ENCODE measurements at places on chromosomes 5 and 9.

DNA sequence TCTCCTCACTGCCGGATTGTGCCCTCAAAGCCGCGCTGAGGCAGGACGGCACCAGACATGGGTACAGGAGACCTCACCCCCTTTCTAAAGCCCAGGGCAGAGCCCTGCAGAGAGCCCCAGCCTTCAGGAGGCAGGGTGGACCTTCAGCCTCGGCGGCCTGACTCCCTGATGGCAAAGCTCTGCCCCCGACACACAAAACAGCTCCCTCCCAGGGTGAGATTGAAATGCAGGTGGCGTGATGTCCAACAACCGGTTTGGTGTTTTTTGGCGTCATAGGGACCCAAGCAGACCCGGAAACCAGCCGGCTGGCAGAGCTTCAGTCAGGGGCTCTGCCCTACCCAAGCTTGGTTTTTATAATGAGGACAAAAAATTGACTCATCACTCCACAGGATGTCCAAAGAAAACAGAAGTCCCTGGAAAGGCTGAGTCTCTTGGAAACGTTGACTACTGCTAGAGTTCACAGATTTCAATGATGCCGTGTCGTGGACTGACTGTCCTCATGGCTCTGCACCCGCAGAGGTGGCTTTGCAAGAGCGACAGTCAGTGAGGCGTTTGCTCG, 275.2 kb upstream of the IRX1 start:
- no peak for DNase-seq

DNA sequence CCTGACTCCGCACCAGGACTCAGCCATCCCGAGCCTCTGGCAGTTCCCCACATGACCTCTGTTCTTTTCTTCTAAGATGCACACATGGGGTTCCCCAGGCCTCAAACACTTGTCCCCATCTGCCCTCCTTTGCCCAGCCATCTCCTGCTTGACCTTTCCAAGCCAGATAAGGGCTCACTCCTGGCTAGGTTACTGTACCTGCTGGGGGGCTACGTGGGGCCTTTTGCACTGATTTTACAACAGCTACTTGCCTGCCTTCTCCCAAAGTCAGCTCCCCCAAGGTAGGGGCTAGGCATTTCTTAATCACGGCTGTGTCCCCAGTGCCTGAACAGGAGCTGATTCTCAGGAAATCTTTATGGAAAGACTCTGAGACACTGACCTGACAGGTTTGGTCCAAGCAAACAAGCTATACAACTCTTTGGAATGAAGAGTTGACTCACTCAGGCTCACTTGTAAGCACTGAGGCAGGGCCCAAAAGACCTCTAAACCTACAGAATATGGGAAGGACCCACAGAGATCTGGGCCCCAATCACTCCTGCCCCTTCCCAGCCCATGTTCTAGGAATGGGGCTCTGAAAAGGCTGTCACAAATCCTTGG, 2.5 kb downstream of the MACROH2A1 start:
- no peak for DNase-seq

GRCh38 chr5:152102057-152102456, 177.4 kb upstream of the GLRA1 start:
- no peak for DNase-seq

DNA sequence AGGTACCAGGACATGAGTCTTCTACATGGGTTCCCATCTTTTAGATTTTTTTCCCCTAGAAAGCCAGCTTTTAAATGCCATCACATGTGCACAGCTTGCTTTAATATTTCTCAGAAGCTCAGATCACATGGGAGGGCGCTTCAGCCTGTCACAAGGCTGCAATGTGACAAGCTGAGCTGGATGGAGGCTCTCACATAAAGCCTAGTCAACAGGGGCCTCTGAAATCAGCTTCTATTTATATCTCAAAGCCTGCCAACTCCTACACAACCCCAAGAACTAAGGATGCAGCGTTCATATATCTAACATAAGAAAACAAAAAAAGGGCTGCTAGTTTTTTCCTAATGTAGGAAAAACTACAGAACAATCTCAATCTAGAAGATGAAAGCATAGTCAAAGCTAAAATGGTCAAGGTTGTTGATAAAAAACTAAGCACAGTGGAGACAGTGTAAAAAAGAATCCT, 2.3 kb downstream of the ZFAND5 start:
- DNase-seq = no peak

DNA sequence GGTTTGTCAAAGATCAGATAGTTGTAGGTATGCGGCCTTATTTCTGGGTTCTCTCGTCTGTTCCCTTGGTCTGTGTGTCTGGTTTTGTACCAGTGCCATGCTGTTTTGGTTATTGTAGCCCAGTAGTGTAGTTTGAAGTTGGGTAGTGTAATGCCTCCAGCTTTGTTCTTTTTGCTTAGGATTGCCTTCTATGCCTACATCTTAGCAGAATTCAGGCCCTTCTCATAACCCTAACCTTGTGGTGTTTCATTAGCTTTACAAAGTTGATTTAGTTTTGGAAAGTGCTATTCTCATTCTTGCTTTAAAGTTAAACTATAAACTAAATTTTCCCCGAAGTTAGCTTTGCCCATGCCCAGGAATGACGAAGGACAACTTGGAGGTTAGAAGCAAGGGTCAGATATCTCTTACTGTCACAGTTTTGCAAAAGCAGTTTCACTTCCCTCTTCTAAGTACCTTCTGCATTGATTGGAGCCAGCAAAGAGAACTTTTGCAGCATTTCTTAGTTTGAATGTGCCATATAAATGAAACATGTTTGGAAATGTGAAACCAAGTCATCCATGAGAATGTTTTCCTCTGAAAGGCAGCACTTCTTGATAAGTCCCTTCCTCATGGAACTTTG, 274.3 kb upstream of the DMRT1 start:
- no peak for DNase-seq

DNA sequence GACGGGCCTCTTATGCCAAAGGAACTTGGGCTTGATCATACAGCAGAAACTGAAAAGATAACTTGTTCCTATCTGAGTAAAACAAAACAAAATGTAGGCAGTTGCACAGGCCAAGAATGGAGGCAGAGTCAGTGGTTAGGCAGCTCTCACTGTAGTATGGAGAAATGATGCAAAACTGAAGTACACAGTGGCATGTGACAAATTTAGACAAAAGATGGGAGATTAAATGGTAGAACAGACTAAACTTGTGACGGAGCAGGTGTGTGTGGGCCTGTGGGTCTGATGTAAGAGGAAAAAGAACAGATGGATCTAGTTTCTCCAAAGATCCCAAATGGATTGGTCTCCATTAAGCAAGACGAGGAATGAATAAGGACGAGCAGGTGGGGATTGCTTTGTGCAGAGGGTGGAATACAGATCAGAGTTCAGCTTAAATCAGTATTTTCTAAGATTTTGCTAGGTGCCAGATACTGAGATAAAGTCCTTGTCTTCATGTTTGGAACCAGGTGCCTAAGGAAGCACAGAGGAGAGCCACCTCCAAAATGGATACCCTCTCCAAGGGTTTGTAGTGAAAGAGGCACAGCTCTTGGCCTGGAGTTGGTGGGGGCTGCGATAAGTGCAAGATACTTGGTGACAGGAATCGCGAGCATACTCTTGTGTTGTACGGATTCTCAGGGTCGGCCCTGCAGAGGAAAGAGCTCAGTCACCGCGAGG, 722 bp upstream of the DCP2 start:
- no peak for DNase-seq

DNA sequence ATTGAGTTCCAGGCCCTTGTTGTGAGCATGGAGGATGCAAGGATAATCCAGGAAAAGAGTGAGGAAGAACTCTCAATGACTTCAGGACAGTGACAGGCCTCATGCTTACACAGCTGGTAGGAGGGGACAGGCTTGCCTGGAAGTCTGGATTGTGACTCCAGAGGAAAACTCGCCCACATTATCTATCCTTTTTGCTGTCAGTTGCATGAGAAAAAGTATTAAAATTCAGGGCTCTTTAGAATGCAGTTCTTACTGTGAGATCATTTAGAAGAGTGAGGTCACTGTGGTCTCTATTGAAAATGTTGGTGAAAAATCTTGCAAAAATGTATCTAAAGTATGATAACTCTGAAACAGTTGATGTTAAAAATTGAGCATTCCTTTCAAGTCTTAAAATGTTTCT, 30.5 kb downstream of the NTRK2 start:
- no peak for DNase-seq

DNA sequence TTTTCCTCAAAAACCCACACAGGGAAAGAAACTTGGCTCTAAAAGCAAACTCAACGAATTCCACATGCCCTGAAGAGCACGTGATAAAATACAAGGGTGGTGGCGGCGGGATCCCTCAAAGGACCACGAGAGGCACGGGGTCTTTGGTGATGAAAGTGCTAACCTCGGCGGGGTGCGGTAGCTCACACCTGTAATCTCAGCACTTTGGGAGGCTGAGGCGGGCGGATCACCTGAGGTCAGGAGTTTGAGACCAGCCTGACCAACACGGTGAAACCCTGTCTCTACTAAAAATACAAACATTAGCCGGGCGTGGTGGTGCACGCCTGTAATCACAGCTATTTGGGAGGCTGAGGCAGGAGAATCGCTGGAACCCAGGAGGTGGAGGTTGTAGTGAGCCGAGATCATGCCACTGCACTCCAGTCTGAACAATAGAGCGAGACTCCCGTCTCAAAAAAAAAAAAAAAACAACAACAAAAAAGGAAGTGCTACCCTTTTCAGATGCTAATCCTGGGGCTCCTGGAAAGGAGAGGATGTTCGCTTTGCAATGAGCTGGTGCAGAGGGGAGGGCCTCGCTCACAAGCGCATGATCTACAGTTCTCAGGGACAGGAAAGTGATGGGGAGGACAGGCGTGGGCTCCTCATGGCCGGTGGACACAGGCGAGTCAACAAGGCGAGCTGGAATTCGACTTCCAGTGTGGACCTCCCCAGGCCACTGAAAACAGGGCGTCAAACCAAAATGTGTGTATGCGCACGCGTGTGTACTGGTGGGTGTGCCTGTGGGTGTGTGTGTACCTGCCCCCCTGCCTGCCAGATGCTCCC, 54.1 kb downstream of the USP20 start:
- DNase-seq = no peak

DNA sequence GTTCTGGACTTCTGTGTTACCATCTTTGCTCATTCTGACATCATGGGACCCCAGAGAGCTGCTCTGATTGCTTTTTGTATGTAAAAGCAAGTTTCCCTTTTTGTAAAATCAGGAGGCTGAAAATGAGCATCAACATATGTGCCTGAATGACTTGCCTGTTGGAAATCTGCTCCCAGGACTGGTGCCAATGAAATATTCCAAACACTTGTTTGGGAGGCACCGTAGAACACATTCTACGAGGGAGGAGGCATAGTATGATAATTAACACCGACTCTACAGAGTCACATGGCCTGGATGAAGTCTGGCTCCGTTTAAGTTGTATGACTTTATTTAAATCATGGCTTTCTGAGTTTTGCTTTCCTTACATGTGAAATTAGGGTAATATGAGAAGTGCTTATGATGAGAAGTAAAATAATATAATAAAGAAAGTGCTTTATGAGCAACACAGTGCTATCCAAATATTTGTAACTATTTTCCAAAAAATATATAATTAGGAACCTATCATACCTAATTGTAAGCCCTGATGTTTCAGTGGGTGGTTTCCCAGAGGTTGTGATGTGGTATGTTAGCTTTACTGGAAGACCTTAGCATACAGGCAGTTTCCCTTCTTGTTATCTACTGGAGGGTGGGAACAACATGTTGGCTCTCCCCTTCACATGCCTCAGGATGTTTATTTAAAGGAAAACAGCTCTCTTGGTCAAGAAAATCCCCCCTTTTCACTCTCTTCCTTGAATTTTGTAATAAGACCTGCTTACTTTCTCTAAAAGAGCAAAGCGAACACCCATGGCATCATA, 238.1 kb downstream of the FBXL7 start:
- DNase-seq = no peak
